Kidney epithelial cell (primary cell): ENCODE measurements at places on chromosomes 11 and 22. TPM values are rescaled to one million over a fixed set of nuclear protein-coding genes. Genes with fewer than 3 reads are reported as not detected.

DNA sequence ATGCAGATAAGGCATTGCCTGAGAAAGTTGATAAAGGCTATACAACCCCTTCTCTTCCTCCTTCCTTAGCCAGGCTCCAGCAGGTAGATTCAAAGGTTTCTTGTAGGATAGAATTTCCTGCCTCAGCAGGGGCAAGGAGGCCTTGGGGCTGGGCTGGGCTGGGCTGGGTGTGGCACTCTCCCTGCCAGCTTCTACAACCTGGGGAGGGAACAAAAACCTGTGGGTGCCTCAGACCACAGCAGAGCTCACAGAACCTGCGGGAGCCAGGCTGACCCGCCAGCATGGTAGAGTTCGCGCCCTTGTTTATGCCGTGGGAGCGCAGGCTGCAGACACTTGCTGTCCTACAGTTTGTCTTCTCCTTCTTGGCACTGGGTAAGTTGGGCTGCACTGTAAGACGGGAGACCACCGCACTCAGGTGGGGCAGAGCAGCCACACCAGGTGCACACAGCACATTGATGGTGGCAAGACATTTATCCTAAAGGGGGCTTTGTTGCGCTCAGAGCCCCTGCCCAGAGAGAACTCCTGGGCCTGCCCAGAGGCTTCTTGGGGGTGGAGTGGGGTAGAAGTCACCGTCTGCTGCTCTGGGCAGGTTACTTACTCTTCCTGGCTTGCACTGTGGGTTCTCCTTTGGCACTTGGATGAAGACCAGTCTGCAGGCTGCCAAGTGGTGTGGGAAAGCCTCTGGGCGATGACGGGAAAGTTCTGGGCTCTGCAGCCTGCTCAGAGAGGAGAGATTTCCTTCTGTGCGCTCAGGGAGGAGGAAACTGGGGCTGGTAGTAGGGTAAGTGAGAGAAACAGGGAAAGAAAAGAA lies at the start of gene MOGAT2:
Gene MOGAT2 (plus strand): TSS at position 231 of the 811 bp plus-strand sequence. CDS start 51 bp downstream, at position 282.
- no peak for DNase-seq

DNA sequence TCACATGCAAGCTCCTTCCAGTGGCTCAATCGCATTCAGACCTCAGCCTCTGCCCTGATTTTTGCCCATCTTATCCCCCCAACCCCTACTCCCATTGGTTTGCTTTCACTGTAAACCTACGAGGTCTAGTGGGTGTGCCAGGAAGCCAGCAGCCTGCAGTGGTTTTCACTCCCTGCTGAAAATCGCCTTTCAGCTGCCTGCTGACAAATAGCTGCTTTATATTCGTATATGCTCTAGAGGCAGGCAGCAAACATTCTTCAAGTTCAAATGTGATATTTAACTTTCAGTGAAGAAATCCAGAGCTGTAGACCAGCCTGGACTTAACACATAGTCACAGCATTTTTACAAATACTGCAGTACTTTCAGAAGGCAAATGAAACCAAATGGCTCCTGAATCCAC lies 92.8 kb upstream of the APOA1 start:
- no peak for DNase-seq

DNA sequence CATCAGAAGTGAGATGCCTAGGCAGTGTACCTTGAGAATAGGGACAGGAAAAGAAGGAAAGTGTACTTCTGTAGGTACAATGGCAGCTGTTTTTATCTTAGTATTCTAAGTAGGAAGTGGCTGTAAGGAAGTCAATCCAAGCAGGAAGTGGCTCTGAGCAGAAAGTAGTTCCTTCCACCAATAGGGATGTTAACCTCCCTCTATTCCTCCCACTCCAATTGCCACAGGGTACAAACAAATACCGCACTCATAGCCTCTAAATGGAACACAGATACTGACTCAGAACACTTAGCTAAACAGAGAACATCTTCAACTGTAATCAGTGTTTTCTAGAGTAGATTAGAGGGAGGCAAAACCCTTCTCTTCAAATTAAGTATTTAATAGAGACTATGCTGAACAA lies 10.6 kb downstream of the LRRC55 start:
- no peak for DNase-seq

DNA sequence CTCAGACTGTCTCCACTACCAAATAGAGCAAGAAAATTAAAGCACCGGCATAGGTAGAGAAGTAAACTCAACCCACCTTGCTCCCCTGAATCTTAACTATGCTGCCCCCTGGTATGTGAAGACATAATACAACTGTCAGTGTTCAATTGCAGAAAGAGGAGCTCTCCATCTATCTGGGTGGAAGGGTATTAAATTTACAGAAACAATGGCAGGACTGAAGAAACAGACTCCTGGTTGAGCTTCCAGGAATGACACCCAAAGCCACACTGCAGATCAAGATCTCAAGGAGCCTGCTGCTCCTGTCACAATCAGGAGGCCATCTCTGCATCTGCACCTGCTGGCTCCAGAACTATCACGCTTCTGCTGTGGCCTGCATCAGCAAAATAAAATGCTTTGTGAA lies 132.1 kb upstream of the BMAL1 start:
- no peak for DNase-seq

- no peak for DNase-seq
Observed at GRCh38 chr11:47186700-47187695, 764 bp upstream of the PACSIN3 start.

DNA sequence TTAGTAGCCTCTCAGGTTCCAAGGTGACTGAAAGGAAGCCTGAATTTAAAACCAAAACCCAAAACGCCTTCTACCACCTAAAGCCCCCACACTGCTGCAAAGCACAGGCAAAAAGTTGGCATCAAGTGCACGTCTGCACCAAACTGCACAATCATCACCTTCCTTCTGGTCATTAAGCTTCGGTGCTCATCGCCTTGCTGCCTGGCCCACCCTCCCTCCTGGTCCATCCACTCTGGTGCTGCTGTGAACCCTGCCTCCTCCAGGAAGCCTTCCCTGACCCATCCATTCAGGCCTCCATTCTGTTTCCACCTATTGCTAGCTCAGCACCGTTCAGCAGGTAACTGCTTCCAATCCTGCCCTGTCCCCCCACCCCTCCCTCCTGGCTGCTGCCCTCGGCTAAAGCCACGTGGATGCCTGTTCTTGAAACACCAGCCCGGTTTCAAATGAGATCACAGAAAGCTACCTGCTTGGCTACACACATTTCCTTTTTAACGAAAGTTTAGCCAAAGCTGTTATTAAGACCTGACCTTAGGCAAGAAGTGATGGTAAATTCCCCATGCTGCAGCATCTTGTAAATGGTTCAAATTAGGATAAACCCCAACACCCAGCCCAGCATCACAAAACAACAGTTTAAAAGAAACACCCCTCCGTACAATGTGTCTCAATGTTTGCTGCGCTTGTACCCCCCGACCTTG lies 53.8 kb upstream of the CD5 start:
- no peak for DNase-seq

DNA sequence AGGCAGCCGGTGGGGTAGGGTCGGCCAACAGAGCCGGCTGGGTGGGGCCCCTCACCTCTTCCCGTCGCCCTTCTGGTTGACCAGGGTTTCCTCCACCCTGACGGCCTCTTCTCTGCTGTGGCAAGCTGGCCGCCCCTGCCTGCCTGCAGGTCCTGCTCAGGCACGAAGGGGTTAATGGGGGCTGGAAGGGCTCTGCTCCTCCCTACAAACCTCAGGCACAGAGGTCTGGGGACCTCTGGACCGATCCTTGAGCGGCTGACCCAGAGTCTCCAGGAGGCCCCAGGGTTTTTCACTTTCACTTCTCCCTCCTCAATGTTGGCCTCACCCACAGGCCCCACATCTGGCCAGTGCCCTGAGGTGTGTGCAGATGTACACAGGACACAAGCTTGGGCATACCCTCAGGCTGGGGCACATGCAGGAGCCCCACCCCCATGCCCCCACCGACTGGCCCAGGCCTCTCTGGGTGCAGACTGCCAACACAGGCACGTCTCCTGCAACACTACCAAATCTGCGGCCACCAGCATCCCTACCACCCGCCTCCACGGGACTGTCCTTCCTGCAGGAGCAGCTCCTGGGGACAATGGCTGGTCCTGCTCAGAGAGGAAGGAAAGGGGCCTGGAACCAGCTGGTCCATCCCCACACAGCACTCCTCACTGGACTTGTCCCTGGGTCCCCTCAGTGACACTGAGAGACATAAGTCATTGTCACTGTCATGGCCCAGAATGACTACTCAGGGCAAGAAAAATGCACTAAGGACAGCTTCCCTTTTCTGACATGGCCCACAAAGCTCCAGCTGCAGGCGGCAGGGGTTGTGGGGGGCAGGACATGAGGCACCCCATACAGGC lies 3.2 kb upstream of the TBX1 start:
- no peak for DNase-seq

- no peak for DNase-seq
Observed at GRCh38 chr22:20587206-20587958, 80.0 kb downstream of the MED15 start.

DNA sequence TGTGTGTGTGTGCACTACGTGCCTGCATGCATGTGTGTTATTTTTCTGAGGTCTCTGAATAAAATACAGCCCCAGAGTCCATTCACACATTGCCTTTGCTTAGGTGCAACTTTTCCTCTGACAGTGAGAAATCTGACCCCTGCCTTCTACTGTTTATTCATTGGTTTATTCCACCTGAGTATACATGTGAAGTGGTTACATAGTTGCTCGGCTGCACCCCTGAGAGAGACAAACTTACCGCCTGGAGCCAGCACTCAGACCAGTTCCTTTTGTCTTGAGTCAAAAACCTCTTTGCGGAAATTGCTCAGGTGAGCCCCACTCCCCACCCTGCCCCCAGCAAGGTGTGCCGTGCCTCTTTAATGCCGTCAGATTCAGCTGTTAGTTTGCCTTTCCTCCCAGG lies 363.6 kb downstream of the BRD1 start:
- no peak for DNase-seq

DNA sequence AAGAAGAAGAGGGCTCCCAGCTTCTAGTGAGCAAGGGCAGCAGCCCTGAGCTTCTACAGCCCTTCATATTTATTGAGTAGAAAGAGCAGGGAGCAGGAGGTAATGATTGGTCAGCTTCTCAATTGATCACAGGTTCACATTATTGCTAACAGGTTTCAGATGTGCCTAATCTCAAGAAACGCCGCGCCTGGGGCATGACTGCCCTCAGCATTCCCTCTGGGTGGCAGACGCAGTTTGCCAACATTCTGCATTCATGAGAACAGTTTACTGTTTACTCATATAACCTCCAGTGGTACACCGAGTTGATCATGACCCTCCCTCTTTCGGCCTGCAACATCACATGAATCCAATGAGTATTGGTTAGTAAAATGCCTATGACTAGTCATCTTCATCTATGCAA lies 4.7 kb upstream of the ZNF74 start:
- DNase-seq = no peak

DNA sequence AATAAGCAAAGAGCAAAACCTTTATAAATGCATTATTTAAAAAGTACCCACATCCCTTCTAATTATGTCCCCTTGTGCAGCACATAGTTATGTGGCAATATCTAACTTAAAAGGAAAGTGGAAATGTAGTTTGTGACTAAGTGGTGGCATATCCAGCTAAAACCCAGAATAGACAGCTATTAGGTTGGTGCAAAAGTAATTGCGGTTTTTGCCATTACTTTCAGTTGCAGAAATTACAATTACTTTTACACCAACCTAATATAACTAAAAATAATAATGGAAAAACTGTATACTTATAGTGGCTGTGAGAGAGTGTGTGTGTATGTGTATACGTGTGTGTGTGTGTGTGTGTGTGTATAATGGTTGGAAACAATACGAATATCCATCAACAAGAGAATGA lies 1108.1 kb upstream of the CNTN5 start:
- DNase-seq = no peak

DNA sequence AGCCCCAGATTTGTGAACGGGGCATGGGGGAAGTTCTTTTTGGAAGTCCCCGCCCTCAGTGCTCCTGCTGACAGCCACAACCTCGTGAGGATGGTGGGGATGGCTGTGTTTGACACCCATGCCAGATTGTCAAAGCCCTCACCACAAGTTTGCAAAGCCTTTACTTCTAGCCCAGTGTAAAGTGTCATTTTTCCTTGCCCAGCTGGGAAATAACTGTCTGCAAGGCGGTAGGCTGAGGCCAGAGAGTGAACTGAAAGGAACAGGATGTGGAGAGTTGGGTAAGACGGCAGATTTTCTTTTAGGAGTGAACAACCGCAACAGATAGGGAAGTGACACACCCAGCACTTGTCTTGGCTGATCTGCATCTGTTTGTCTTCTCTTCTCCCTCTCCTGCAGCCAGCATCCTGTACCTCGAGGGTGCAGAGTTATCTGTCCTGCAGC lies 13.6 kb downstream of the IL17RA start:
- no peak for DNase-seq

DNA sequence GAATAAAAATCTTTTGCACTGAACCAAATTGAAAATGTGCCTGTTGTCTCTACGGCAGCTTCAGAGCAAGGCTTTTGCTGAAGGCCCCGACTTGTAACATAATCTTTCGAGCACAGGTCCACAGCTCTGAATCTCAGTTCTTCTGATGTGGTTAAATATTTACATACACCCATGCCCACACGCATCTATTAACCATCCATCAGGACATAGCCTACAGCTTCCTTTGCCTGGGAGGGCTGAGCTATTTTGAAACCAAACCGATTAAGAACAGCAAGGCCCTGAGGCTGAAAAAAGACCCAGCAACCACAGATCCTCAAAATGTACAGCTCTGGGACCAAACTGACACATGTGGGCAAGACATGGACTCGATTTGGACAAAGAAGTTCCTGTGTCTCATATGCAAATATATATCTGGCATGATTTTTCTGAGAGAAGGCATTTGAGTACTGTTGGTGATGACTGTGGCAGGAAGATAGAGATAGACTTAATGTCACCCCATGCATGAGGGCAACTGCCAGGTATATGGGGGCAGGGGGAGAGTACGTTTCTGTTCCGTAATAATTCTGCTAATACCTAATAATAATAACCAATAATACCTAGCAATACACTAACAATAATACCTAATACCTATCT lies 322.7 kb upstream of the PLET1 start:
- DNase-seq = no peak

DNA sequence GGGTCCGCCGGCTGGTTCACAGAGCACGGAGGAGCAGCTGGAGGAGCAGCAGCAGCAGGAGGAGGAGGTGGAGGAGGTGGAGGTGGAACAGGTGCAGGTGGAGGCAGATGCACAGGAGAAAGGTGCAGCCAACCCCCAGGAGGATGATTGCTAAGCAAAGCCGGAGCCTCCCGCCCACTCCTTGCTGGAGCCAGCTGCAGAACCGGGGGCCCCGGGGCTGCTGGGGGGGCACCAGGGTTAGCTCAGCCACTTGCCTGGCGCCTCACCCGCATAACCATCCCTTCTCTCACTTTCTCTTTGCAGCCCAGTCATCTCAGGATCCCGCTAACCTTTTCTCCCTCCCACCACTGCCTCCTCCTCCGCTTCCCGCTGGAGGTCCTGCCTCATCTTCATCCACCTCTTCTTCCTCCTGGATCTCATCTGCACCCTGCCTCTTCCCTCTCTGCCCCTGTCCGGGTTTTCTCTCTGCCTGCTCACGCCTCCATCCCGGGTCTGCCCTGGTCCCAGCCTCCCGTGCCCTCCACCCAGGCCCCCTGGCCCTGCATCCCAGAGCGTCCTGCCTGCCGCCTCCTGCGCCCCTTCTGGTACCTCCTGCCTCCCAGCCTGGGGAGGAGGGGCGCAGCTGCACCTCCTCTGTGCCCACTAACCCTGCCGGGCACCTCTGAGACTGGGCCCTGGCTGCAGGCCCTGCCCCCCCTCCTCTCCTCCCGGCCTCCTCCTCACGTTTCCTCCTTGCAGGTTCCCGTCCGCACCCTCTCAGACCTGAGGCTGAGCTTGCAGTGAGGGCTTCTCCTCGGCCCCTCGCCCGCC lies 9.5 kb downstream of the KCTD17 start:
- no peak for DNase-seq

Gene ZDHHC5
- 62.4 and 69.2 TPM in 2 replicates for total RNA-seq

Gene SERPINH1
- 466 and 467 TPM in 2 replicates for total RNA-seq

Gene TUG1
- 68.7 and 72.5 TPM in 2 replicates for total RNA-seq

Gene SYT8
- total RNA-seq = 0.17 TPM in 1 of 2 replicates, not detected in the other

Gene TMPRSS4
- 16.8 TPM in 2 replicates for total RNA-seq

Gene OMP
- total RNA-seq = not detected in 2 replicates
